ENCODE measurements at places on chromosomes 6 and 20.

DNA sequence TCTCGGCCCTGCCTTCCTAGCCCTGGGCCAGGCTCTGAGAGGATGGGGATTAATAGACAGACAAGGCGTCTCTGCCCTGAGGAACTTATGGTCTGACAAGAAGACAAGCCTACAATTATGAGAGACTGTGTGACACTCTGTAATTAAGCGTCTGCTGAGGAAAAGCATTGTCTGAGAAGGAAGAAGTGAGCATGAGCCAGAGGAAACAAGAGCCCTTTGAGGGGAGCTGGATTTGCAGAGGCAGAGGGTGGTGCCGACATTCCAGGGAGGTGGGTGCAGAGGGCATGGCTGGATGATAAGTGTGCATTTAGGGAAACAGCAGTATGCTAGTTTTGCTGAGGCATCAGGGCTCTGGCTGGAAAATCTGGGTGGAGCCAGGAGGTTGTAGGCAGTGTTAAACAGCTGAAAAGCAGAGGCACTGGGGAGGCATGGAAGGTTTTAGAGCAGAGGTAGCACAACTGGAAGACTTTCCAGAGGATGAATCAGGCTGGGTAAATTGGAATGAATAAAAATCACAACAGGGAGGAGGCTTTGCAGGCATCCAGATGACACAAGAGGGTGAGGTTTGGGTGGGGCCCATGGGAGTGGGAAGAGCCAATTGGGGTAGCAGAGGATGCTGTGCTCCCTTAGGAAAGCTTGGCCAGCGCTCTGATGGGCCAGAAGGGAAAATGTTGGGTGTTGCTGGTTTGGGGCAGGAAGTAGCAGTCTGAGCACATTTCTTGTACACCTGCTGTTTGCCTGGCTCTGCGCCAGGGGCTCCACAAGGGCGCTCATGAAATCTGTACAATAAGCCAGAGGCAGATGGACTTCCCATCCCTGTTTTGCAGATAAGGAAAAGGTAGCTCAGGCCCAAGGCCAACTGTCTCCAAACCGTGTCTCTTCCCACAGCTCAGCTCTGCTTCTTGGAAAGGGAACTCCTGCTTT lies 74.0 kb upstream of the MYL9 start:
- DNase-seq = peak; percentile 39

DNA sequence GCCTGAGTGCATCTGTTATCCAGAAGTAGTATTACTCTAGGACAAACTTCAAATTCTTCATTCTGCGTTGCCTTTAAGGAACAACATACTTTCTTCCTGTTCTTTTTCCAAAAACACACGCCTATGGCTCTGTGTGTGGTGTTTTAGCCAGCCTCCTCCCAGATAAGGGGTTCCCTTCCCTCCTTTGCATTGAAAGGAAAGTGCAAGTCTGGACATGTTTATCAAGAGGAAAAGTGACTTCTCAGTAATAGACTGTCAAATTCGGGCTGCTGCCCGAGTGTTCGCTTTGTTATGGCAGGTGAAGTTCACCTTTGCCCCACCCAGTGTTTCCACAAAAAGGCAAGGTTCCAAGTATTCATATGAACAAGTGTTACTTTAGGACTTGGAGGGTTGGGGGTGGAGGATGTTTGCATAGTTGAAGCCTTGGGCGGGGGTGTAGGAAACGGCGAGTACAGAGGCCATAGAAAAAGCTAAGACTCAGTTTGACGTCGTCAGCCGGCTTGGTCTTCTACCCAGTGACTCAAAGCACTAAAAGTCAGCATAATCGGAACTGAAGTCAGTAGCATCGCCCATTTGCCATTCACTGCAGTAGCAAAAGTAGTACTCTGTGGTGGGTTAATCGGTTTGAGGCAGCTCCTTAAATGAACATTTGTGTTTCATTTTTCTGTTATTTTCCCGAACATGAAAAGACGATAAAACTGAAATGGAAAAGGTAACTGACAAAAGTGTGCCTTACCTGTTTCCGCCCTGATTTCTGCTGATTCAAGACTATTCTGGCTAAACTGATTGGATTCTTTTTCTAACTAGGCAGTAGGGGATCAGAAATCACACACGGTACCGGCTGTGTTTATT lies 12.5 kb downstream of the PRDM1 start:
- DNase-seq = peak; percentile 75

DNA sequence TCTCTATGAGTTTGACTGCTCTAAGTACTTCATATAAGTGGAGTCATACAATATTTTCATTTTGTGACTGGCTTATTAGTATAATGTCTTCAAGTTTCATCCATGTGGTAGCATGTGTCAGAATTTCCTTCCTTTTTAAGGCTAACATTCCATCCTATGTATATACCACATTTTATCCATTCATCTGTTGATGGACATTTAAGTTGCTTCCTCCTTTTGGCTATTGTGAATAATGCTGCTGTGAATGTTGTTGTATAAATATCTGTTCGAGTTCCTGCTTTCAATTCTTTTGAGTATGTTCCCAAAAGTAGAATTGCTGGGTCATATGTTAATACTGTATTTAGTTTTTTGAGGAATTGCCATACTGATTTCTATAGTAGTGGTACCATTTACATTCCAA lies 79.5 kb downstream of the PTPRA start:
- no peak for DNase-seq

DNA sequence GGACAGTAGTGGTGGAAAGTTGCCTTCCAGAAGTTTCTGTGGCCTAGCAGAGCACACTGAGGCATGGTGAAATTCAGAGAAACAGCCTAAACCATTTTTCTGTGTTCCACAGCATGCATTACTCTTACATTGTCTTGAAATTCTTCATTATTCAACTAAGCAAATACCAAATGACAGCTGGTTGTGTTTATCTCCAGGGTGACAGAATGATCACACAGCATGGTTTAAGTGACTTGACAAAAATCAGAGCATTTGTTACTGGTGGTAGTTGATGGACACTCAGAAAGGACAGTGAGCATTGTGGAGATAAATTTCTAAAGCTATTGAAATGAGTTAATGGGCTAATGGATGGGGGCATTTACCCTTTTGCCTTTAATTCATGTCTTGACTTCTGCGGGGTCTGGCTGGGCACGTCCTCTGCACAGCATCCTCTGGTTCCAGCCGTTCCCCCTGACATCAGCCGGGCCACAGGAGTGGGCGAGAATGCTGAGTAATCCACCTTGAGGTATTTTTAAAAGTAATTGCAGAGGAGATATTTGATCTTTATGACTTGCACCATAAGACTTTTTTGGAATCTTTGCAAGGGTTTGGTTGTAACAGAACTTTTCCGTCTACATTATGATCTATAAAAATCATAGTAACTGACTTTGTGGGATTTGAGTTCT lies 78.9 kb upstream of the SCP2D1 start:
- DNase-seq = no peak

- no peak for DNase-seq
Observed at GRCh38 chr20:13099676-13100075, 90.9 kb downstream of the SPTLC3 start.

DNA sequence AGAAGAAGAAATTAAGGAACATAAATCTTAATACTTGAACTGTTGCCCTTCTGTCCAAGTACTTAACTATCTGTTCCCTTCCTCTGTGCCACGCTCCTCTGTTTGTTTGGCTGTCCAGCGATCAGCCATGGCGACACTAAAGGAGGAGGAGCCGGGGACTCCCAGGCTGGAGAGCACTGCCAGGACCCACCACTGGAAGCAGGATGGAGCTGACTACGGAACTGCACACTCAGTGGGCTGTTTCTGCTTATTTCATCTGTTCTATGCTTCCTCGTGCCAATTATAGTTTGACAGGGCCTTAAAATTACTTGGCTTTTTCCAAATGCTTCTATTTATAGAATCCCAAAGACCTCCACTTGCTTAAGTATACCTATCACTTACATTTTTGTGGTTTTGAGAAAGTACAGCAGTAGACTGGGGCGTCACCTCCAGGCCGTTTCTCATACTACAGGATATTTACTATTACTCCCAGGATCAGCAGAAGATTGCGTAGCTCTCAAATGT lies 17.1 kb downstream of the IRF4 start:
- DNase-seq = no peak

All from activated CD4-positive, alpha-beta T cell treated with anti-CD3 and anti-CD28 coated beads, Interleukin-2, amount 50 U/mL, for 4 hours (primary cell).